Retina (tissue), 1 donor: ENCODE measurements at places on chromosomes 3 and 15.

DNA sequence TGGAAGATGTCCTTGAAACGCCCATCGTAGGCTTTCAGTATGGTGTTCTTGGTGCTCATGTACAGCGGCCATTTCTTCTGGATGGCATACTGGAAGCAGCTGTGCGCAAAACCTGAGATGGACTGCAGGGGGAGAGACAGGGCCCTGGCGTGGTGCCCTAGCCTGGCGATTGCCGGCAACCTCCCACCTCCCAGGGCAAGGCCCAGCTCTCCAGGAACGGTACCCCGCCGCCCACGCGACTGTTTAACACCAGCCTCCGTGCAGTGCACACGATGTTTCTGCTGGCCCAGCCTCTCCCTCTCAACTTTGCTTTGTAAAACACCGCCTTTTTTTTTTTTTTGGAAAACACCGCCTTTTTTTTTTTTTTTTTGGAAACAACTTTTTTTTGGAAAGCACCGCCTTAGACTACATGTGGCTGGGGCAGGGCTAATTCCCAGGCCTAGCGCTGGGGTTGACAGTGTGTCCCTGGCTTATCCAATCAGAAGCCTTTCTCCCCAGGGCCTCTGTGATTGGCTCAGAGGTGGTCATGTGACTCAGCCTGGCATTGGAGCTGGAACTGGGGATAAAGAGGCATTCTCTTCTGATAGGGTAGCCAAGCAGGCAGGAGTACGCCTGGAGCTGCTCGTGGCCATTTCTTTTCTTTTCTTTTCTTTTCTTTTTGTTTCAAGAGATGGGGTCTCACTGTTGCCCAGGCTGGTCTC lies 14.7 kb downstream of the IDH2 start:
- DNase-seq: no peak

- DNase-seq: no peak
Observed at GRCh38 chr3:50605901-50606326, 5.7 kb downstream of the CISH start.

DNA sequence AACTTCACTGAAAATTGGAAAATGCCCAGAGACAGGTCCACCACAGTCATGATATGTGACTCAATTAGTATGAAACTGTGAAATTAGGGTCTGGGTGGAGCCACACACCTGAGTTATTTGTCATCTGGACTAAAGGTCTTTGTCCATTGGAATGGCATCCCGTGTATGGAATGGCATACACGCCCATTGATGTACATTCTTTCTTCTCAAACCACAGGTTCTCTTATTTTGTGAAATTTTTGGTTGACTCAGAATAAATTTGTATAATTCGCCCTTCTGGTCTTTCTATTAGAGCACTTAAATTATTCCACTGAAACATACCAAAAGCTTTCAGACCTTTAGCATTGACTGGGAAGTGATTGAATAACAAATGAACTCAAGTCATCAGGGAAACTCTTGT lies 66.8 kb upstream of the UBE2E1 start:
- no peak for DNase-seq

GRCh38 chr3:69435274-69436265 lies 49.7 kb upstream of the FRMD4B start:
- DNase-seq: no peak

DNA sequence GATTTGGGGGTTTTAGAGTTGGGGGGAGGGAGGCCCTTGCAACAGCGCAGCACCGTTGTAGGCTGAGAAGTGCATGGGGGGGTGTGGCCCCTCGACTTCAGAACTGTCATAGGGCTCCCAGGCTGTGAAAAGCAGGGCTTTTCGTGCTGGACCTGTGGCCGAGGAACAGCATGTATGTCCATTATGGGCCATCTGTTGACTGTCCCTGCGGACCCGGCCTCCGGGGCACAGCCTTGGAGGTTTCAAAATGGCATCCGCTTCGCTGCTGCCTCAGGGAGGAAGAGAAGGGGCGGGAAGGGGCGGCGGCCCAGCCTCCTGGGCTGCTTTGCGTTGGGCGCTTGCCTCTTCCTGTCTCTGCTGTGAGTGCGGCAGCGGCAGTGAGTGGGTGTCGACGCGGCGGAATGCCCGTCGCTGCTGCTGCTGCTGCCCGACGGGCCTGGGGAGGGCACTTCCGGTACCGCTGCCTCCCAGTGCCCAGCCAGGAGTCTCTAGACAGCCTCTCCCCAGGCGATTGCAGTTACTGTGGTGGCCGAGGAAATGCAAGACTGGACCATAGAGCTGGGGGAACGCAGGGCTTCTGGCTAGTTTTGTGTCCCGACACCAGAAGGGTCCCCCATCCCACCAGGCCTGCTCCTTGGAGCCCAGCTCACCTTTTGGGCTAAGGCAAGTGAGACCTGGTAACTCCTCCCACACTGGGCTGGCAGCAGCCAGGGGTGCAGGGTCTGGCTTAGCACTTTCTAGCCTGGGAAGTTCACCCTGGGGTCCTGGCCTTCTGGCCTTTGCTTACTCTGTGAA lies 1.9 kb downstream of the GNAI2 start:
- DNase-seq: peak; percentile 76
